ENCODE measurements at places on chromosomes 1 and 21. TPM values are rescaled to one million over a fixed set of nuclear protein-coding genes. Genes with fewer than 3 reads are reported as not detected.

The B4GALT2 gene
- 25.1 TPM for total RNA-seq

The KCNE2 gene
- total RNA-seq, result not detected

The S100A2 gene
- total RNA-seq, result 8.0 TPM

The SPRR2G gene
- total RNA-seq, result not detected

The ALX3 gene
- total RNA-seq, result not detected

The SLC30A2 gene
- total RNA-seq, result not detected
